ENCODE measurements at places on chromosomes 6 and 20.

DNA sequence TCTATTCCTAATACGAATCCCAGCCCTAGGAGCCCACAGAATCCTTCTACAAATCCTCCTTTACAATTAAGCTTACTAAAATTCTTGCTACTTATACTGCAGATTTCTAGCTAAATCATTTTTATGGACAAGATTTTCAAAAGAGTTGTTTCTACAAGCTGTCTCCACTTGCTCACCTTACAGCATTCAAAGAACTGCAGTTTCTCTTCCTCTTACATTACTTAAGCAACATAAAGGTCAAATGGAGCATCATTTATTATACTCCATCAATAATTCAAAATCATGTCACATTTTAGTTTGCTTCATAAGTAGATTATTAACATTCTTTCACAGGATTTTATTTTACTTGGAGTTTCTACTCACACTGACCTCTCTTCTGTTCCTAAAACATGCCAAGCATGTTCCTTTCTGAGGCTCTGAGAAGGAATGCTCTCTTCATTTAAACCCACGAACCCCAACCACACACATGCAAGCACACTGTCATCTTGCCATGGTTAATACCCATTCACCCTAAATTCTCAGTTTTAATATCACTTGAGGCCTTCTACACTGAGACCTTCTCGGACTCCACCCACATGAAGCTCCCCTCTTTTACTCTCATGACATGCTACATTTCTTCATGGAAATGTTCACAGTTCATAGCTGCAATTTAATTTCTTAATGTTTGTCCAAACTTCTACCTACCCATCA, 388.2 kb downstream of the TBC1D32 start:
- DNase-seq = no peak

GRCh38 chr20:31835977-31836852, 9.2 kb downstream of the FOXS1 start:
- DNase-seq = peak; percentile 56

DNA sequence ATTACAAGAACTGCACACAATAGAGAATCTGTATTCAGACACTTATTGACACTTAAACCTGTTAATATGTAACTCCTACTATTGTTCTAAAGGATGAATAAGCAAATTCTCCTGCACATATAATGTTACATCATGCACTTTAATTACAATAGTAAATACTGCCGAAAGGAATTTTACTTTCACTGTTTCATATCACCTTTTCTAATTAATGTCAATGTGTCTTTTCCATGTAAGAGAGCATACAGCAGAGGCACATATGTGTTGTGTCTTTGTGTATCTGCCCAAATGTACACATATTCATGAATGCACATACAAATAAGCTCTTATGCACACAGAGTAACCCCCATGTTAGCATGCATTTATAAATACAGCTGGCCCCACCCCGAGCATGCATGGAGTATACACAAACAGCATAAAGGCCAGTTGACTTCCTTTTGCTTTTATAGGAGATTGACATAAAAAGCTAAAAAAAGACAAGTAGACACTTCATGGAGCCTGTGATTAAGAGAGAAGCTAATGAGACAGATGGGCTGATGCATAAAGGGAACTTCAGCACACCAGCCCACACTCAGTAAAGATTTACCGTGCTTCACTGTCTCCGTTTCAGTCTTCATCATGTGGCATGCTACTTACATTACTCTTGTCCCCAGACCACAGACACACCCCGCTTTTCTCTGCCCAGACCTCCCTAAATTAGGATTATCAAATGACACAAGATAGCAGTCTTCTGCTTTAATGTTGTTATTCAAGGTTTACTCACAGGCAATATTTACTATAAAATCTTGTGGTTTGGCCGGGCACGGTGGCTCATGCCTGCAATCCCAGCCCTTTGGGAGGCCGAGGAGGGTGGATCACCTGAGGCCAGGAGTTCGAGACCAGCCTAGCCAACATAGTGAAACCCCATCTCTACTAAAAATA, 184.6 kb downstream of the ATXN1 start:
- no peak for DNase-seq

DNA sequence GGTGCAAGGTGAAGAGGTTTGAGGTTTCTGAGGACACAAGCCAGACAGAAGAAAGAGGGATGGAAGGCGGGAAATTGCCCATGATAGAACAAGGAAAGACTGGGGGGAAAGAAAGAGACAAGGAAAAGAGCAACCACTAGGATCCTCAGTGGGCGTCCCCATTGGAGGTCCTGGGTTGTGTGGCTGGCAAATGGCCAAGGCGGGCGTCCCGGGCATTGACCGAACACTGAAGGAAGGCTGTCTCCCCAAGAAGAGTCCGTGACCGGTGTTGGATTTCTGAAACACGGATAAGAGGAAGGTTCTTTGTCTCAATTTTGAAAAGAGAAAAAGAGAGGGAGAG, 746.6 kb upstream of the ADGRB3 start:
- DNase-seq = no peak

GRCh38 chr6:120198033-120198432, 848.5 kb upstream of the MAN1A1 start:
- no peak for DNase-seq

GRCh38 chr6:55704421-55704820, 125.4 kb upstream of the HMGCLL1 start:
- no peak for DNase-seq

- no peak for DNase-seq
These were observed 8.9 kb downstream of the RING1 start for GRCh38 chr6:33217246-33217645.

GRCh38 chr6:37679539-37680476, 17.9 kb downstream of the MDGA1 start:
- no peak for DNase-seq

- DNase-seq = no peak
These were observed 147.6 kb upstream of the TAB2 start for GRCh38 chr6:149169761-149170511.

- DNase-seq = no peak
These were observed 125.2 kb downstream of the HIVEP2 start for GRCh38 chr6:142819603-142820337.

DNA sequence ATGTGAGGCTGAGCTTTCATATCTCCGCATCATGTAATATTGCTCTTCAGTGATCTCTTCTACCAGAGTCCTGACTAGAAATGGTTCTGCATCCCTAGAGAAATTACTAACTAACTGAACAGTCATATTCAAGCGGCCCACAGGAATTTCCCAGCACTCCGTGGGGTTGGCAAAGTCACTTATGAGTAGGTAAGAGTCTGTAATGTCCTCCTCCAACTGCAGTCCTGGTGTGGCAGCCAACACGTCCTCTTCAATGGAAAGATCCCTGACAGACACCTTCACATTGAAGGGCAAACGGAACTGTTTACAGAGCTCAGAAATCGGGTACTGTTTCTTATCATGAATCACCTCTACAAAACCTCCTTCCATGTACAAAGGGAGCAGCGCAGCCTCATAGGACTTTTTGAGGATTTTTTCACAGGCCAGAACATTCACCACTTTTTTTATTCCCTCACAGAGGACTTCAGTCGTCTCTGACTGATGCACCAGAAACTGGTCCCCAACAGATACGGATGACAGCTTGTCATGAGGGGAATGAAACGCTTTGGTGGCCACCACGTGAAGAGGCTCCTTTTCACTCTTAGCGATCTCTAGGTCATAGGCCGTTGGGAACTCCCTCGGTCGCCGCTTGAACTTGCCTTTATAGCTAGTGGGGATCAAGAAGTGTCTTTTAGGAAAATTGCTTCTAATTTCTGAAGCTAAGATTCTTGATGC, 87.7 kb downstream of the THEMIS start:
- DNase-seq = no peak

GRCh38 chr6:45500924-45501816, 123.4 kb upstream of the SUPT3H start:
- no peak for DNase-seq

DNA sequence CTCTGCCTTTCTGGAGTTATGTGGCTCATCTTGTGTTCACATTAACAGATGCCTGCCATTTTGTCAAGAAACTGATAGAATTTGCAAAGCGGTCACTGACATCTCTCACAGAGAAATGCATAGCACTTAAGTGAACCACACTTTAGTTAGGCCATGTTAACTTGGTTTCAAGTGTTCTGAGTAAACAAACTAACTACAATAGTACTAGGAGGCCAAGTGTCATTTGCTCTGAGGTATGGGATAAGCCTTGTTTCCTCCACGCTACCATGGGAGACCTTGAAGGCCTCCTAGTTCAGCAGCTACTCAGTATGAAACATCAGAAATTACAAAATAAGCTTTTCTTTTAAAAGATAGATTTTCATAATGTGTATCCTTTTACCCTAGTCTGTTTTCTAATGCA, 143.5 kb upstream of the MARCKS start:
- no peak for DNase-seq

- DNase-seq = no peak
These were observed 263.0 kb downstream of the SMOC2 start for GRCh38 chr6:168703990-168704389.

- DNase-seq = no peak
These were observed 3.5 kb downstream of the HLA-B start for GRCh38 chr6:31353384-31353945.

- no peak for DNase-seq
These were observed 500.4 kb downstream of the COL12A1 start for GRCh38 chr6:74705451-74705850.

DNA sequence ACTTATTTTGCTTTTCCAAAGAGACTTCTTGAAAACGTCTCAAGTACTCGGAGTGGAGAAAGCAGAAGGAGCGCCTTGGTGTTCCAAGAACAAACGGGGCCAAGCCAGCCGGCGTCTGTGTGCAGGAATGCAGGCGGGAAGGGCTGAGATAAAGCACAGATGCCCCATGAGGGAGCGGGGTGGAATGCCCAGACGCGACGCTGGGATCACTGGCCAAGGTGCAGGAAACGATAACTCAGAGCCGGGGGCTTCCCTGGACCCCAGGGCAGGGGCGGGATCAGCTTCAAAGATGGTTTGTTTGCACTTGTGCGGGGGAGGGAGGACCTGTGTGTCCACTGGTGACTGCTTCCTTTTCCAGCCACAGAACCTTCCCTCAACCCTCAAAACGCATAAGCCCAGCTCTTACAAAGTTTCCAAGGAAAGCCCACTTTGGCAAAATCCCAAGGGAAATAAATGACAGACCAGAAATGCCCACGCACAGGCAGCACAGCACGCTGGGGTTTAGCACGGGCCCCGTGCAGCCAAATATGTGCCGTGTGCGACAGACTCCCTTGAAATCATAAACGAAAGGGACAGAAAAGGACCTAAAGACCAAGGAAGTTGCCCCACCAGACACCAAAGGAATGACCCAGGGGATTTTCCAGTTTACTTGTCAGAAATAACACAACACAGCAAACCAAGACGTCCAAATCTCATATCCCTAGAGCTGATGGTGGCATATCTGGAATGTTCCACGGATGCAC, 113.9 kb downstream of the NFATC2 start:
- no peak for DNase-seq

- no peak for DNase-seq
These were observed 42.2 kb downstream of the NFATC2 start for GRCh38 chr20:51500311-51500710.

DNA sequence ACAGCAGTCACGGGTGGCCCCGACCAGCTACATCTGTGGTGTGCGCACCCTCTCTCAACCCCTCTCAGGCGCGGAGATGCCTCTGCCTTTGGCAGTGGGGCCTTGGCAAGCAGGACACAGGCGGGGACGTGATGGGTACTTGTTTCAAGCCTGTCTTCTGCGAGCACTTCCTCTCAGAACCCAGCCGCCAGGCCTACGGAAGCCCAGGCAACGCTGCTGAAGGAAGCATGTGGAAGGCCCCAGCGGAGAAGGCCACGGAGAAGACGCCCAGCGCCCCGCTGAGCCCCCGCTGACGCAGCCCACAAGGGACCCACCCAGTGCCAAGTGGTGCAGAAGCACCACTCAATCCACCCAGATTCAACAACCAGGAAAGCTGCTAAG, 13.0 kb downstream of the SERPINB6 start:
- no peak for DNase-seq

DNA sequence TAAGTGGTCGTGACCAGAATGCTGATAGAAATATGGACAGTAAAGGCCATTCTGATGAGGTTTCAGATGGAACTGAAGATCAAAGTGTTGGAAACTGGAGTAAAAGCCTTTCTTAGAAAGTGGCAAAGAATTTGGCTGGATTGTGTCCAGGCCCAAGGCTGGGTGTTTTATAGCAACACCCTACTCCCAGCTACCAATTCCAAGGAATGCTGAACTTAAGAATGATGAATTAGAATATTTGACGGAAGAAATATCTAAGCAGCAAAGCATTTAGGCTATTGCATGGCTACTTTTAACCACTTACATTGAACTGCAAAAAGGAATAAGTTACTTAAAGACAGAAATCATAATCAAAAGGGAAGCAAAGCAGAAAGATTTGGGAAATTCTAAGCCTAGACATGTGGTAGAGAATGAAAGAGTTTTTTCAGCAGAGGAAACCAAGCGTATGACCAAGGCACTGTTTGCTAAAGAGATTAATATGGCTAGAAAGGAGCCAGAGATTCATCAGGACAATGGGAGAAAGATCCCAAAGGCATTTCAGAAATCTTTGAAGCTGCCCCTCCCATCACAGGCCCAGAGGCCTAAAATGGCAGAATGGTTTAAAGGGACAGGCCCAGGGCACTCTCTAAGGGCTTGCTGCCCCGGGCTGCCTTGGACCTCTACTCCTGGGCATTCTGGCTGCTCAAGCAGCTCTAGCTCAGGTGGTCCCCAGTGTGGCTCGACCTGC, 25.8 kb downstream of the SDHAF4 start:
- DNase-seq = no peak

- no peak for DNase-seq
These were observed 987.5 kb downstream of the HACE1 start for GRCh38 chr6:103872233-103872632.

DNA sequence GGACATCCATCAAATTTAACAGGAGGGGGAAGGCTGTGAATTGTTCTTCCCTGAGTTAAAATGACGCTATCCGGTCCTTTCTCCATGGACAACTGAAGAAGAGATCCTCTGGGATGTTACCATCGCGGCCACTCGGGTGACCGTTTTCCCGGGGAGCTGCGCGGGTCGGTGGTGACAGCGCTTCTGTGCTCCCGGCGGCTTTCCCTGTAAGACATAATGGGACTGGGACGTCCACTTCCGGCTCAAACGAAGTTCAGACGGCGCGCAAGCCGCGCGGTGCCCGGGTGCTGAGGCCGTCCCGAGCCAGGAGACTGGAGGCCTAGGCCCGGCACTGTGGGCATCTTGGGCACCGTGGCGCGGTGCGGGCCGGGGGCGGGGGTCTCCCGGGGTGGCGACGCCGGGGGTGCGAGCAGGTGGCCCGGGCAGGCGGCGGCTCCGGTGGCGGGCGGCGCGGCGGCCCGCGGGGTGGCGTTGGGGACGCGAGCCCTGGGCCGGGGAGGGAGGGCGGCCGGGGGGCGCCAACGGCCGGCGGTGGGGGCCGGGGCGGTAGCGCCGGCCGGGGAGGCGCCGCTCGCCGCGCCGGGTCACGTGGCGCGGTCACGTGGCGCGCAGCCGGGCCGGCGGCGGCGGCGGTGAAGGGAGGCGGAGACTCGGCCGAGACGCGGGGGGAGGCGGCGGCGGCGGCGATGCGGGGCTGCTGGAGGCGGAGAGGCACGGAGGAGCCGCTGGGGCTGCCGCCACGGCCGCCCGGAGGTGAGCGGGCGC, 63.6 kb downstream of the GTF2H5 start:
- no peak for DNase-seq

GRCh38 chr6:53536561-53536960, 8.3 kb downstream of the GCLC start:
- no peak for DNase-seq

All from GM04503 (cell line).